NCI-H187 (cell line): ENCODE measurements at places on chromosomes 2 and 18.

DNA sequence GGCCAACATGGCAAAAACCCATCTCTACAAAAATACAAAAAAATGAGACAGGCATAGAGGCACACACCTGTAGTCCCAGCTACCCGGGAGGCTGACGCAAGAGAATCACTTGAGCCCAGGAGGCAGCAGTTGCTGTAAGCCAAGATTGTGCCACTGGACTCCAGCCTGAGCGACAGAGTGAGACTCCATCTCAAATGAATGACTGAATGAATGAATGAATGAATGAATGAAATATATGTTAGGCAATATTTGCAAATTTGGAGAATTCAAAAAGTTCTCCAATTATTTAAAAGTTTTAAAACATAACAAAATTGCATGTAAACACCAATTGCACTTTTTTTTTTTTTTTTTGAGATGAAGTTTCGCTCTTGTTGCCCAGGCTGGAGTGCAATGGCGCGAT lies 61.7 kb downstream of the STRN start:
- DNase-seq, result no peak

GRCh38 chr2:174149530-174149929 lies 98.8 kb downstream of the OLA1 start:
- no peak for DNase-seq

DNA sequence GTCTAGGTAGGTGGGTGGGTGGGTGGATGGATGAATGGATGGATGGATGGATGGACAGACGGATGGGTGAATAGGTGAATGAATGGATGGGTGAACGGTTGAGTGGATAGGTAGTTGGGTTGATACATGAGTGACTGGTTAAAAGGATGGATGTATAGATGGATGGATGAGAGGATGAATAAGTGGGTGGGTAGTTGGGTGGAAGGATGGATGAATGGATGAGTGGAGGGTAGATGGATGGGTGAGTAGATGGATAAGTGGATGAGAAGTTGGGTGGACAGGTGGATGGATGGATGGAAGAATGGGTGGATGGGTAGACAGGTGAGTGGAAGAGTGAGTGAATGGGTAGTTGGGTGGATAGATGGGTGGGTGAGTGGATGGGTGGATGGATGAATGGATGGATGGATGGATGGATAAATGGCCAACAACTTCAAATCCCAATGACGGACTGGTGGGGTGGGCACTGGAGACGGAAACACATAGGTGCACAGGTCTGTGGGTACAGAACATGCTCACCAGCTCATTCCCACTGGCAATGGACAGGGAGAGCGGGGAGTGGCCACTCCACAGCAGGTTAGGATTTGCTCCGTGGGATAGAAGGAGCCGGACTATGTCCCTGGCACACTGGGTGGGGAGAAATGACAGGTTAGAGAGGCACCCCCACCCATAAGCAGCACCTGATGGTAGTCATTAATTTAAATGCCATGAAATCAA lies 48.8 kb downstream of the ANKMY1 start:
- no peak for DNase-seq

- no peak for DNase-seq
Observed at GRCh38 chr2:45637440-45637839, 14.0 kb upstream of the PRKCE start.

DNA sequence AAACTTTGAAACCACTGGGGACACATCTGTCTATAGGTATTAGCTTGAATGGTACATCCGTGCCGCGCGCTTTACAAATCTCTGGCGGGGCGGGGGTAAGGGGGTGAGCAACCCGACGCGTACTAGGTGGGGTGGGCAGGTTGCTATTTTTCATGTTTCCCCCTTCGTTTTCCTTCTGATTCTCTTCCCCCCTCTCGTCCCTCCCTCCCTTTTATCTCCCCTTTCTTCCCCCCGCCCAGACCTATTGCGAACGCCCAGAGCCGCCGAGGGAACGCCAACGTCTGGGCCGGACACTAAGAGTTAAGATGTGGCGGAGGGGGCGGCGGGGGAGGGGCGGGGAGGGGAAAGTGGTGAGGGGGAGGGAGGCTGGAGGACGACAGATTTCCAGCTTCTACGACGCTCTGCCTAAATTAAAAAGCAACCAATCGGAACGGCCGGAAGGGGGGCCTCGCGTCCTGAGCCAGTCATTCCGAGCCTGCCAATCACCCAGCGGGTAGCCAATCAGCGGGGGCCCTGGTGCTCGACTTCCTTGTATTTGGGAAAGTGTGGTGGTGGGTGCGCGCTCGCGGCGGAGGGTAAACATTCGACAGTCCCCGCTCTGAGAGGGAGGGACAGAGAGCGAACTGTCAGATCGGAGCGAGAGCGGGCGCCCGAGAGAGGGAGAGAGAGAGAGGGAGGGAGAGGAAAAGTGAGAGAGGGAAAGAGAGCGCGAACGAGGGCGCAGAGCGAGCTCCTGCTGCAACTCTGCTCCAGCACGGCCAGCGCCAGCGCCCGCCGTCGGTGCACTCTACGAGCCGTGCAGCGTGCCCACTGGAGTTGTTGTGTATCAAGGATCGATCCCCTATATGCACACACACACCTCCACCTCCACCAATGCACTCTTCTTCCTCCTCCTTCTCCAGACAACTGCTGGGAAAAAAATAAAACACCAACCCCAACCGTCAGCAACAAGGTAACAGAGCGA lies at the start of gene POU3F3:
Gene POU3F3, plus strand, starts transcription at position 582 of the 964 bp plus-strand sequence. CDS start 1,396 bp downstream, outside the sequence.
- no peak for DNase-seq

DNA sequence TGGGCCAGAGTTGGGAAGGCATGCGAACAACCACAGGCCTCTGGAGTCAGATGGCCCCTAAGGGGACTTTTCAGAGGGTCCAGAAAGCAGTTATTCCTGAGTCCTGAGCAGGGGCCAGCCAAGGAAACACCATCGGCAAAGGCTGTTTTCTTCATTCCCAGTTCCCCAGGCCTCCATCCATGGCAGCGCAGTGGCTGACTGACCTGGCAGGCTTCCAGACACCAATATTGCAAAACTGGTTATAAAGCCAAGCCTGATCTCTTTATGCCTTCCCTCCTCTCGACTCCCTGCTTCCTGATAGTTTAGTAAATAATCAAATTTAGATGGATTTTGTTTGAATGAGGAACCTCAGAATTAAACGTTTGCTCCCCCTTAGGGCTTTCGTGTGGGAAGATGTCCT lies 133.4 kb upstream of the ITGA6 start:
- DNase-seq, result no peak

DNA sequence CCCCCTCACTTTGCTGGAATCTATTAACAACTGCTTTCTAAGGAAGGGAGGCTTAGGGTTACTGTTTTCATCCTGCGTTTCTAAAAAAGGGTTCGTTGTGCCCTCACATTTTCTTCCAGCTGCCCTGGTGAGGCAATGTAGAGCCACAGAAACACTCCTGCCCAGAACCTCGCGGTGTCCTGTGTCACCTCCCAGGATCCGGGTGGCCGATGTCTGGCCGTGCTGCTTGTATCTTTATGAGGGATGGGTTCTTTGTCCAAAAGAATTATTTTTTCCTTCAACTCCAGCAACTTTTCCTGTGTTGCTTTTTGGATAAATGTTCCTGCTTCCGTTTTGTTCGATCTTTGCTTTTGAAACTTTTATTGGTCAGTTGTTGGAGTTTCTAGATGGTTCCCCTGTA lies 291.8 kb upstream of the HS6ST1 start:
- no peak for DNase-seq

GRCh38 chr2:205682971-205683501 lies 735 bp downstream of the NRP2 start:
- DNase-seq, result no peak

DNA sequence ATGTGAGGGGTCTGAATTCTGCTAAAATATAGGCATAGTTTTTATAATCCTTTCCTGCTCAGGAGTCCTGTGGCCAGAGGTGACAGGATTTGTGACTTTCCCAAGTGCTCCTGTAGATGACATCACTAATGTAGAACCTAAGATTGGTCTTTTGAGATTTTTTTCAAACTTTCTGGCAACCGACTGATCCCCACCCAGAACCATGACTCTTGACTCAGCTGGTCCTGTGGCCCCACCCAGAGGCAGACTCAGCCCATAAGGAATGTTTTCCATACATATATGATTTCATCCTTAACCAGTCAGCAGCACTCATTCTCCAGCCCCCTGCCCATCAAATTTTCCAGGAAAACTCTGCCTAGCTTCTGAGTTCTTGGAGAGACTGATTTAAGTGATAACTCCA lies 46.8 kb downstream of the COMMD1 start:
- no peak for DNase-seq

GRCh38 chr18:5943514-5943913 lies 48.2 kb upstream of the TMEM200C start:
- DNase-seq, result no peak

- DNase-seq, result no peak
Observed at GRCh38 chr2:38130876-38131275, 54.9 kb upstream of the CYP1B1 start.

GRCh38 chr2:203246646-203247045 lies 7.8 kb downstream of the CYP20A1 start:
- no peak for DNase-seq

DNA sequence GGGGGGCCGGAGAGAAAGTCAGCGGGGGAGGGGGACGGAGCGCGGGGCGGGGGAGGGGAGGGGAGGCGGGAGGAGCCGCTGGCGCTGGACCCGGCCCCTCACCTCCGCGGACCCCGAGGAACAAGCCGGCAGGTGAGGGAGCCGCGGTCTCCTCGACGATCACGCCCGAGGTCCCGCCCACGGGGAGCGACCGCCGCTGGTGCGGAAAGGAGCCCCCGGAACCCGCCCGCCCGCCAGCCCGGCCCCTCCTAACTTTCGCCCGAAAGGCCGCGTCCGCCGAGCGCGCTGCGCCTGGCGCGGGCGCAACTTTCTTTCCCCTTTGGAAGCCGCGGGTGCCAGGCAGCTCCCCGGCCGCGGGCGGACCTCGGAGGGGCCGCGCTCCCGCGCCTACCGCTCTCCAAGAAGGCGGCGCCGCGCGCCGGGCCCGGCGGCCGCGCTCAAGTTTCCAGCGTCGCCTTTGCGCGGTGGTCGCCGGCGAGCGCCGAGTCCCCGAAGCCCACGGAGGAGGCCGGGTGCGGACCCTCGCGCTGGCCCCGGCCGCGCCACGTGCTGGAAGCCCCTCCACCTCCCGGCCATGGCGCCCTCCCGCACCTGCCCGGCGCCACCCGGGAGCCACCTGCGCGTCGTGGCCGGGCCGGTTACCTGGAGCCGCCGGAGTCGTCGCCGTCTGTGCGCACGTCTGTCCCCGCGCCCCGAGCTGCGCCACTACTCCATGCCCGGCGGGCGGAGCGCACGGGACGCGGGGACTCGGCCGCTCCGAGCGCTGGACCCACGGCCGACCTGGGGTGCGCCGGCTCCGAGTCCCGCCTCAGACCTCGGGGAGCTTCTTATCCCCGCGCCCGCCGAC lies at the start of gene ALKAL2:
Gene ALKAL2, minus strand, starts transcription at position 181 of the 847 bp plus-strand sequence. CDS start 256 bp downstream, outside the sequence.
- no peak for DNase-seq

- no peak for DNase-seq
Observed at GRCh38 chr2:60676706-60677330, 79.2 kb upstream of the PAPOLG start.

- no peak for DNase-seq
Observed at GRCh38 chr2:21020031-21020667, 23.7 kb downstream of the APOB start.

- DNase-seq, result no peak
Observed at GRCh38 chr2:182301093-182301492, 125.7 kb downstream of the PDE1A start.

DNA sequence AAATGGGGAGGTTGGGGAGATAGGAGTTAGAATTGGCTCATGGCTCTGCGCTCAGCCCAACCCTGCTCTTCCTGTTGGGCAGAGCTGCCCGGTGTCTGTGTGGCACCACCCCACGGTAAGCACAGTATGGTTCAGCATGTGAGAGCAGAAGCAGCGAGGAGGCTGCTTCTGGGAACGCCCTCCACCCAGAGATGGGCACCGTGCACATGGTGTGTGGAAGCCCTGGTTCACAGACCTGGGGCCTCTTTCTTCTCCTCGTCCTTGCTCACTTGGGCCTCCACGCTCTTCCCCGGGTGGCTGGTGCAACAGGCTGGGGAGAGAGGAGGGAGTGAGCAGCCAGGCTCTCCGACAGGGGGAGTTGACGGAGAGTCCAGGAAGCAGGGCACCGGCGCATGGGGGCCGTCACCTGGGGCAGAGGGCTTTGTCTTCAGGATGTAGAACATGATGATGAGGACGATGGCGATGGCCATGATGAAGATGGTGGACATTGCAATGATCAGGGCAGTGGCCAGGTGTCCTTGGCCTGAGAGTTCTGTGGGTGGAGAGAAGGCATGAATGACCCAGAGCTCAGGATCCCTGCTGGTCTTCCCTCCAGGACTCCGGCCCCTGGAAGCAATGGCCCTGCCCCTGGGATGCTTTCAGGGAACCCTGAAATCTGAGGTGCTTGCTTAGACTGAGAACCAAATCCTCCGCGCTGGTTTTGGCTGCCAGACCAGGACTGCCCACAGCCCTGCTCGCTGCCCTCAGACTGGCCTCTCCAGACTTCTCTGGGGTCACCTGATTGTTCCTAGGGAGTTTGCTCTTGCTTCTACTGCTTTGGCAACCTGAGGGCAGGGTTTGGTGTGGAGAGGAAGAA lies 78.3 kb downstream of the EDAR start:
- DNase-seq, result no peak

GRCh38 chr2:39065616-39066015 lies 55.2 kb downstream of the SOS1 start:
- no peak for DNase-seq

- DNase-seq, result no peak
Observed at GRCh38 chr2:23435250-23436035, 50.5 kb downstream of the KLHL29 start.

DNA sequence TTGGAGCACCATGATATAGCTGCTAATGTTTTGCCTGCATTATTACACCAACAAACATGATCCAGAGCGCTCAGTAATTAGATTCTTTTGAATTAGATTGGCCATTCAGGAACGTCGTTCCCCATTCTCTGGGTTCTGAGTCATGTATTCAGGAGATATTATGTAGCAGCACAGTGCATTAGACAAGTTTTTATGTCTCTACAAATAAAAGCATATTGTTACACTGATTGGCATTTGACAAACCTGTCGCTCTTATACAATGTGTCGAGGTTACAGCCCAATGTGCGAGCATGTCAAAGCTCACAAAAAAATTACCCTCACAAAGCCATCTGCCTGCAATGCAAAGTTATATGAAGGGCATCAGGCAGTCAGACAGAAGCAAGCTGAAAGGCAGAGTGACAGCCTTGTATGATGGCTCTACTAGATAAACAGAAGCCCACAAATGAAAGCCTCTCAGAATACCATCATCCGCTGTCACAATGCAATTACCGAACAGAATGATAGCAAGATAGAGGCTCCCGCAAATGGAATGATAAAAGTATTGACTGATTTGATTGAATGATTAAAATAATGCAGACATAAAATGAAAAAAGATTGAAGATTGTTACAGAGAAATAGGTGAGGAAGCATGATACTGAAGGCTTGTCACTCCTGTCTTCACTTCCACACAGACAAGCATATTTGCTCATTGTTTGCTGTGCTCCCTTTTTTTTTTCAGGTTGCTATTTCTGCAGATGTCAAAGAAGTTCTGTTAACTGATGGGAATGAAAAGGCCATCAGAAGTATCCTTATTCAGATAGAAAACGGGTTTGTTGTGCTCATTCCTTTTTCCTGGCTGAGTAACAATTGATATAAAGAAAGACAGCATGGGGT lies 234.6 kb upstream of the SIX3 start:
- DNase-seq, result no peak

DNA sequence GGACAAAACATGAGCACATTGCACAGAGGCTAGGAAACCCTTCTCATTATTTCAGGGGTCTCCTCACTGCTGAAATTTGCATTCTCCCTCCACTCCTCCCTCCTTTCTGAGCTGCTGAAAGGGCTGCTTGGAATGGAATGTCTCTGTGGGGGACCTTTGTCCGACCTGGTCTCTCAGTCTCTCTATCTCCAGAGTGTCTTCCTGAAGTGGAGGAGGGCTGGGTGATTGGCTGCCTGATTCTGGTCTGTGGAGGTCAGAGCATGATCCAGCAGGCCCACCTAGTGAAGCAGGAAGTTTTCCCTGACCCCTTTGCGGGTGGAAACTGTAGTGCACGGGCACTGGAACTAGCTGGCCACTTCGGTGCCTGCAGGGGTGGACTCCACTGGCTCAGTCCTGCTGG lies 560.5 kb upstream of the HS6ST1 start:
- no peak for DNase-seq
